CD4-positive, alpha-beta memory T cell (primary cell): ENCODE measurements at places on chromosomes 1 and 21. TPM values are rescaled to one million over a fixed set of nuclear protein-coding genes. Genes with fewer than 3 reads are reported as not detected.

GRCh38 chr1:89855413-89856123, 34.7 kb downstream of the LRRC8D start:
- DNase-seq: peak; percentile 70

DNA sequence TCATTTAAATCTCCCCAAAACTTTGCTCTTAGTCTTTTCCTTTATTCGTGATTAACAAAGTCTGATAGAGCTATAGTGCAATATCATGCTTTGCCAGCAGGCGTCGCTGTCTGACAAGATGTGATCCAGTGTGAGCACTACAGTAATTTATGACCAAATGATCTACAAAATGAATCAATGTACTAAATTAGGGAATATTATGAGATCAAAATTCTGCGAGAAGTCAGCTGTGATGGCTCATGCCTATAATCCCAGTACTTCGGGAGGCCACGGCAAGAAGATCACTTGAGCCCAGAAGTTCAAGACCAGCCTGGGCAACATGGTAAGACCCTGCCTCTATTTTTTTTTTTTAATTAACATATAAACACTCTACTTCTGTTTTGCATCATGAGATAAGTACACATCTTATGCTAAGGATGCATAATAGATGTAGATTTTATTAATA, 3.6 kb upstream of the SPSB1 start:
- DNase-seq: peak; percentile 73

- DNase-seq: no peak
Measured at GRCh38 chr1:200535605-200536004, 84.9 kb downstream of the KIF14 start.

GRCh38 chr1:157948312-157949073, 45.0 kb upstream of the KIRREL1 start:
- DNase-seq: no peak

DNA sequence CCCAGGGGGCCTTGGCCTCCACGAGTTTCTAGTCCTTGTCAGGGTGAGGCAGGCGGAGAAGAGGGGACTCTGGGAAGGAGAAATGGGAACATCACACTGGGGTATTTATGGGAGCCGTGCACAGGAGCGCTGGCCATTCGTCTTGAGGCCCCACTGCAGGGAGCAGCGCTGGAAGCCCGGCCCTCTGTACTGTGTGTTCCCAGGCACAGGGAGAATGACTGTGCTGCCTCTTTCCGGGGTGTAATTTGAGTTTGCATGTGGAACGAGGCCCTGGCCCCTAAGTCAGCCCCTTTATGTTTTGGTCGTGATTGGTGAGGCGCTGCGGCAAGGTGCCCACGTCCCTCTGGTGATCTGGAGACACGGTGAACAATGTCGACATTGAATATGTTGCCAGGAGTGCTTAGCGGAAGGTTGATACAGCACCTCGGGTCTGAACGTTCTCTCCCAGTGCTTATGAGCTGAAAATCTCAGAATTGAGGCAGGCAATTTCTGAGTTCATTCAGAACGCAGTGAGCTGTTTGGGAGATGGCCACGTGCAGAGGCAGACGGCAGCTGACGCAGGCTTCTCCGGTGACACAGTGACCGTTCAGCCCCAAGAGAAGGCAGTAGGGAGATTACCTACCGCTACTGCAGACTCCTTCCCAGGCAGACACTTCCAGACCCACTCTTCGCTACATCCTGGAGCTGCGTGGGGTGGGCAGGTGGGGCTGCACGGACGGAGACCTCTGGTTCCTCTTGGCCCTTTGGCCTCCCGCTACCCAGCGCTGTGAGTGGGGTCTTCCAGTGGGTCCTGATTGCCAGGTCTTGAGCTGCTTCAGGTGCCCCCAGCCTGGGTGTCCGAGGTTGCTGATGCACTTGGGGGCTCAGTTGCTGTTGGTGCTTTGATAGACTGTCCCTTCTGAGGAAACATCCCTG, 265.8 kb downstream of the CAMTA1 start:
- no peak for DNase-seq

The ERO1B gene
- total RNA-seq: 24.5 TPM

The VCAM1 gene
- total RNA-seq: not detected

DNA sequence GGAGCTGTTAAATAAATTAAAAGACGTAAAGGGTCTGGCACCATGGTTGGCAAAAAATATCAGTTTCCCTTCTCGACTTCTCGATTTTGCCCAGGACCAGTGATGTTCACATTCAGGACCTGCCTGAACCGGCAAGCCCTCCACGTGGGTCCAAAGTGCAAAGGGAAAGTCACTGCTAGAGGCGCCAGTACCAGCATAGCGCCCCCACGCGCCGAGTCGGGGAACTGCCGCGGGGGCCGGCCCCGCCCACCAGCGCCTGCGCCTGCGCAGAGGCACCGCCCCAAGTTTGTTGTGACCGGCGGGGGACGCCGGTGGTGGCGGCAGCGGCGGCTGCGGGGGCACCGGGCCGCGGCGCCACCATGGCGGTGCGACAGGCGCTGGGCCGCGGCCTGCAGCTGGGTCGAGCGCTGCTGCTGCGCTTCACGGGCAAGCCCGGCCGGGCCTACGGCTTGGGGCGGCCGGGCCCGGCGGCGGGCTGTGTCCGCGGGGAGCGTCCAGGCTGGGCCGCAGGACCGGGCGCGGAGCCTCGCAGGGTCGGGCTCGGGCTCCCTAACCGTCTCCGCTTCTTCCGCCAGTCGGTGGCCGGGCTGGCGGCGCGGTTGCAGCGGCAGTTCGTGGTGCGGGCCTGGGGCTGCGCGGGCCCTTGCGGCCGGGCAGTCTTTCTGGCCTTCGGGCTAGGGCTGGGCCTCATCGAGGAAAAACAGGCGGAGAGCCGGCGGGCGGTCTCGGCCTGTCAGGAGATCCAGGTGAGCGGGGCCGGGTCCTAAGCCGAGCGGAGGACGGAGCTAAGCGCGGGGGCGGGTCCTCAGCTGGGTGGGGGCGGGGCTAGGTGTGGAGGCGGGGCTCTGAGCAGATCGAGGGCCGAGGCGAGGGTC, at the start of gene PINK1:
Gene PINK1, plus strand, starts transcription at position 269 of the 875 bp plus-strand sequence. Its CDS starts 91 bp downstream, at position 360.
- DNase-seq: peak; percentile 90

GRCh38 chr1:75614399-75614756, 3.5 kb upstream of the SLC44A5 start:
- no peak for DNase-seq

GRCh38 chr1:205610036-205610435, 21.8 kb downstream of the ELK4 start:
- no peak for DNase-seq

DNA sequence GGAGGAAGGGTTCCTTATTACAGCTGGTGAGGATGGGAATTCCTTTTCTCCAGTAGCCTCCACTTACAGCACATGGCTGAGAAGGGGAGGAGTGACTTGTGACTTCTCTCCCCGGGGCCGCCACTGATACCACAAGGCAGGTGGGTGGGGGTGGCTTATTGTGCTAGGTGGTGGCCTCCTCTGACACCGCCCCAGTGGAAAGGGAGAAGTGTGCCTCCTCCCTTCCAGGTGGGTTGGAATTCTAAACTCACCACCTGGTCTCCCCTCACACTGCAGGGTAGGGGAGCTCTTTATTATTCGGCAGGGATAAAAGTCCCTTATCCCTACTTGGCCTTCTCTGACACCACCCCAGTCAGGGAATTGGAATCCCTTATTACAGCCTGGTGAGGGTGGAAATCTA, 89.5 kb downstream of the CCDC30 start:
- DNase-seq: no peak

The ALX3 gene
- total RNA-seq: not detected

GRCh38 chr1:3034162-3034561, 12.9 kb downstream of the ACTRT2 start:
- no peak for DNase-seq
